Suppressor macrophage treated with lipopolysaccharide for 1 hour (primary cell): ENCODE measurements at places on chromosomes 11 and 22.
A peak's percentile ranks its signal among the peaks of the same experiment; 100 is the strongest.

DNA sequence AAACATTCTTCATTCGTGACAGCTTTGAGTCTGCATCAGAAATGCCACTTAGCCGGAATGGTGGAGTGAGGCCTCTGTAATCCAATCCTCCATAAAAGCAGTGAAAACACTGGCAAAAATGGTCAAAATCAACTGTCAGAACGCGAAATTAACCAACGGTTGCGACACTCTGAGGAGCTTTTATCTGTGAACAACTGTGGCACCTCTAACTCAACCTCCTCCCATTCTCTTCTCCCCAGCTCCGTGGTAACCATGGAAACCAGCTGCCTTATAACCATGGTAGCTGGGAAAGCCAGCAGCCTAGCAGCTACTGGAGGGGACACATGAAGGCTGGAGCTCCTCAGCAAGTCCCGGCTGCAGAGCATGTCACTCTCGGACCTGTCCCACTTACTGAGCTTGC is 20.3 kb downstream of the AP2A2 start:
- no peak for DNase-seq

- DNase-seq = peak; percentile 37
Measured at GRCh38 chr11:117045196-117045595, 53.0 kb downstream of the SIK3 start.

DNA sequence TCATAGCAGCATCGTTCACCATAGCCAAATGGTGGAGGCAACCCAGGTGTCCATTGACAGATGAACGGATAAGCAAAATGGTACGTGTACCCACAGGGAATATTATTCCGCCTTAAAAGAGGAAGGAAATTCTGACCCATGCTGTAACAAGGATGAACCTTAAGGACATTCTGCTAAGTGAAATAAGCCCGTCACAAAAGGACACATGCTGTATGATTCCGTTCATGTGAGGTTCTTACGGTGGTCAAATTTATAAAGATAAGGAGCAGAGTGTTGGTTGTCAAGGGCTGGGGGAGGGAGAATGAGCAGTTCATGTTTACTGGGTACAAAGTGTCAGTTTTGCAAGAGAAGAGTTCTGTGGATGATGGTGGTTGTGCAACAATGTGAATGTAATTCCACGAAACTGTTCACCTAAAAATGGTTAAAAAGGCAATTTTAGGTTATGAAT is 26.3 kb downstream of the APOL1 start:
- no peak for DNase-seq

- DNase-seq = peak; percentile 26
Measured at GRCh38 chr22:29623553-29624169, 20.2 kb downstream of the NF2 start.

DNA sequence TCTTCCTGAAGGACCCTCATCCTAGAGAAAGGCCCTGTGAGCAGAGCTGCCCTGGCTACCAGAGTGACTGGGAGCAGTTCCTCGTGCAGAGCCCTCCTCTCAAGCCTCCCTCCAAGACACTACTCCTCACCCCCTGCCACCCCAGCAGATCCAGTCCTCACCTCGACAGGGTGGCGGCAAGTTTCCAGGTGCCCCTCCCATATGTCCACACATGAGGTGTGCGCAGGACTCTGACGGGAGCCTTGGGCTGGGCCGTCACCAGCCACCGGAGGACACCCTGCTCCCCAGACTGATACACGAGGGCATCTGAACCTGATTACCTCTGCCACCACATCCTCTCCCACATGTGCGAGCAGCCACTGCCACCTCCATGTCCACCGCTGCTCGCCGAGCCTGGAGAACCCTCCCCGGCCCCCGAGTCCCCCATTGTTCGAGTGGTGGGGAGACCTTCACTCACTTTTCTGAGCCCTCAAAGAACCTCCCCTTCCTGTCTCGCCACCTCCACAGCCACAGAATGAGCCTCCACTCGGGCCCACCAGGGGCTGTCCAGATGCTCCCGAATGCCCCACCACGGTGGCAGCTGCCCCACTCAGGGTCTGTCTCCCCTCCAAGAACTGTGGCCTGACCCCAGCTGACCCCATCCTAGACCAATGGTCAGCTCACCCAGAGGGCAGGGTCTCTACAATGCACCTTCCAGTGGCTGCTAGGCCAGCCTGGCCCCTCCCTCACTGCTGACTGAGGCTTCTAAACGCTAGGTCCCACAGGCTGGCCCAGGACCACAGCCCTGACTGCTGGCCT is 62.5 kb downstream of the DGCR2 start:
- DNase-seq = no peak

GRCh38 chr11:2837096-2837601 is 48.4 kb downstream of the CDKN1C start:
- peak; percentile 39 for DNase-seq

DNA sequence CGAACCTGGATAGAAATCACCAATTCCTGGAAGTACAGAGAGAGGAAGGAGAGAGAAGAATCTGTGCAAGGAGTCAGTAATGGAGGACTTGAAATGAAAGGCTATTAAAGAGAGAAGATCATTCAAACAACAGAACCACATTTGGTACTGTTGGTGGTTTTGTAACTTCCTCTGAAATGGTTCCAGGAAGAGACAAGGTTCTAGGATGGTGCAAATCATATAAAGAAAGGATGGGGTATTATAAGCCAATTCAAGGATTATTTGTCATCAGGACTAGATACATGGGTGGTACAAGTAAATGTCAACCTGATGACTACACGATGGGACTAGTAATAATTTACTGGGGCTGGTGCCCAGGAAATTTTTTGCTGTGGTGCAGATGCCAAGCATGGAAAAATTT is 28.9 kb upstream of the TMA7B start:
- no peak for DNase-seq

- no peak for DNase-seq
Measured at GRCh38 chr11:21428796-21429195, 759.4 kb downstream of the NELL1 start.

DNA sequence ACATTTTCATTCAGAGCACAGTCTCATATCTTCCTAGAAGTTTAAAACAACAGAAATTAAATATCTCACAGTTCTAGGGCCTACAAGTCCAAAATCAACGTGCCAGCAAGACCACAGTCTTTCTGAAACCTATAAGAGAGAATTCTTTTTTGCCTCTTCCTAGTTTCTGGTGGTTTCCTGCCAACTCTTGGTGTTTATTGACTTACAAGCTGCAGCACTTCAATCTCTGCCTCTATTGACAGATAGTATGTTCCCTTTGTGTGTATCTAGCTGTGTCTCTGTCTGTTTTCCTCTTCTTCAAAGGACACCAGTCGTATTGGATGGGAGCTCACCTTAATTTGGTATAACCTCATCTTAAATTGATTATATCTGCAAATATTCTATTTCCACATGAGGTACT is 347.5 kb downstream of the DCDC1 start:
- DNase-seq = no peak

GRCh38 chr11:105862736-105863367 is 159.2 kb downstream of the MSANTD4 start:
- DNase-seq = peak; percentile 58

- no peak for DNase-seq
Measured at GRCh38 chr11:8484251-8484650, 109.8 kb downstream of the STK33 start.

GRCh38 chr11:65066315-65066714 is 8.0 kb upstream of the NAALADL1 start:
- no peak for DNase-seq

DNA sequence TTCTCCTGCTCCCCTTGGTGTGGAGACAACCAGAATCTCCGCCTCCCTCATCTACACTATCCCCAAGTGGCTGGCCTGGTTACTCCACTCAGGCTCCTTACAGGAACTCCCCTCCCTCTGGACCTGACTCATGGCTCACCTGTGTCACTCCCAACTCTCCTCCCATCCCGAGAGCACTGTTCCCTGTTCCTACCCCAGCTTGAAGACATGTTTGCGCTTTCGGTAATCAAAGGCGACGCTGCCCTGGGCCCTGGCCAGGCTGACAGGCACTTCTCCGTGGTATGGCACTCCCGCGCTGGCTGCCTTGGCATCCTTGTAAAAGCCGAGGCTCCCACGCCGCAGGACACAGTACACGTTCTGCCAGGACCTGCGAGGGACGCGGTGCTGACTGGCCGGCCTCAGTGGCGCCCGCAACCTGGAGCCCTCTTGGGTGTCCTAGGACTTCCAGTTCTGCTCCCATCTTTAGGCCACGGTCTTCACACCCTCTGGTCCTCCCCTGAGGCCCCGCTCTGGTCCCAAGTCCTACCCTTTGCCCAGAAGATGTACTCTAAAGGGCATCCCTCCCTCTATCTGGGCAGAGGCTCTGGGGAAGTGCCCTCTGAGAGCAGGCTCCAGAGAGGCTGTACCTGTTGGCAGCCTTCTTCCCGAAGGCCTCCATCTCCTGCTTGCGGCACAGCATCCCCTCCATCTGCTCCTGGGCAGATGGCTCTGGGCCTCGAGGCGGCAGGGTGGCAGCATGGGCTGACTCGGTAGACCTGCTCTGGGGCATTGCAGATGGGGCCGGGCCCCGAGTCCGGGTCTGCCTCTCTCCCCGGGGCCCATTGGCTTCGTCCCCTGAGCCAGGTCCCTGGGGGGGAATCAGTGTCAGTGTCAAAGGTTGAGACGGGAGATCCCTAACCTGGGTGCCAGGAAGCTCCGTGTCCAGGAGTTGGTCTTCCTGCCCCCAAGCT is 9.4 kb upstream of the RBM4B start:
- no peak for DNase-seq
